Suppressor macrophage treated with lipopolysaccharide for 4 hours (primary cell): ENCODE measurements at places on chromosomes 3 and 15.

DNA sequence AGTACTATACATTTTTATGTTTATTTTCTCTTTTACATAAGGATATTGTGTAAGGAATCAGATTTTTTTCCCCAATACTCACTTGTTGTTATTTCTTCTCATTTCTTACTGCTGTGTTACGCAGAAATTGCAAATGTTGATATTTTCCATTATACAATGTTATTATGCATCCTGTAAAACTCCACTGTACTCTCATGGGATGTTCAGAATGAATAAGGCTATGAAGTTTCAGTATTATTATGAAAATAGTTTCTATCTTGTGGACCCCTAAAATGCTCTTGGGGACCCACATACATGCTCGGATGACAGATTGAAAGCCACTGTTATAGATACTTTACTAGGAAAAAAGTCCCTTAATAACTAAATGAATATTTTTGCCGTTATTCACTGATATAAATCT, 329.4 kb downstream of the EPHA3 start:
- no peak for DNase-seq

- no peak for DNase-seq
Observed at GRCh38 chr15:38010395-38010794, 76.0 kb downstream of the TMCO5A start.

- peak; percentile 43 for DNase-seq
Observed at GRCh38 chr3:143002083-143002712, 828 bp downstream of the U2SURP start.

GRCh38 chr3:99774467-99774866, 43.2 kb upstream of the CMSS1 start:
- DNase-seq, result no peak

- no peak for DNase-seq
Observed at GRCh38 chr3:189298469-189299375, 127.0 kb downstream of the TPRG1 start.

DNA sequence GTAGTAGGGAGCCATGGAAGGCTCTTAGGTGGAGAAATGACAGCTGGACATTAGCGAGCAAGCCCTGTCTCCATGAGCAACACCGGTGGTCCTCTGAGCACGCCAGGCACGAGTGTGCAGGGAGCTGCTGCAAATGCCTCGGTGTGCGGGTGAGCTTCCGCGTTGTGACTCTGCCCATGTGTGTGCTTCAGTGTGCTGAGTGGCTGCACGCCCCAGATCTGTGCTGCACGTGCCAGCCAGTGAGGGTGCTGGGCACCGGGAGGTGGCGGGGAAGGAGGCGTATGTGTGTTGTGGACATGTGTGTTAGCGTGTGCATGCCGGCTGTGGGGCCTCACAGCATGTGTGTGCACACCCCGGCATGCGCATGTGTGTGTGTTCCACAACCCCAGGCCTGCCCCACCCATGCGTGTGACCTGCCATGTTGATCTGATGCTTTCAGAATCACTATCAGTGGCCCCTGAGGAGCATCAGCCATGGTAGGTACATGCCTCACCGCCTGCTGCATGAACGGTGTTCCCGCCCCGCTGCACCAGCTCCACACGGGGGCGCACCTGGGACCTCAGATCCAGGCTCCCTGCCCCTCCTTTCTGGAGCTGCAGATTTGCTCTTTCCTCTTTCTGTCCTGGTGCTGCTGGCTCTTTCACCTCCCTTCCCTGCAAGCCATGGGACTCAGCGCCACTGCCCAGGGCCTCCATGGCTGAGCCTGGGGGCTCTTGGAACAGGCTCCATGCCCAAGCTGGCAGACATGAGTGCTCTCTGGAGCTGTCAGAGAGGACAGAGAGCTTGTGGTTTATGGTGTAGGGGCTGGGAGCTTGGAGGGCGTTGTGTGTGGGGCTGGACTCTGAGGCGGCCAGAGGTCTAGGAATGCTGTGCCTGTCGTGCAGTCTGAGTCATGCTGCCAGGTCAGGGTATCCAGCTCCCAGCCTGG, 169.4 kb downstream of the TBC1D2B start:
- DNase-seq, result peak; percentile 67

- DNase-seq, result no peak
Observed at GRCh38 chr3:37492468-37492867, 318.1 kb upstream of the LRRFIP2 start.

GRCh38 chr3:16370872-16371740, 106.1 kb downstream of the OXNAD1 start:
- peak; percentile 61 for DNase-seq

- no peak for DNase-seq
Observed at GRCh38 chr3:36677331-36678007, 86.9 kb downstream of the DCLK3 start.

GRCh38 chr3:9179826-9180763, 69.4 kb downstream of the SRGAP3 start:
- DNase-seq, result peak; percentile 58

DNA sequence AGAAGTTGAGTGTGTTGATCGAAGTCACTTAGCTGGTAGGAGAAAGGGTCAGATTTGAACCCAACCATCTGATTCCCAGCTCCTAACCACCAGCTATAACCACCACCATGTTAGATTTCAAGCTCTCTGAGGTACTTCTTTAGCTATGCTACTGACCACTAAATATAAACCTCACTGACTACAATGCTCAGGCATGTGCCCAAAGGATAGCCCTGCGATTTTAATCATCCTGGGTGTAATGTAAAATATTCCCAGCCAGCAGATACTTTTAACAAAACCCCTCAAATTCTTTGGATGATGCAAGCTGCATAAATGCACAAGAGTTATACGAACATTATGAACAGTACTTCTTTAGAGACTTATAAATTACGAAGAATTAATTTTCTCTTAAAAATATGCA, 115.2 kb upstream of the TSC22D2 start:
- DNase-seq, result no peak

DNA sequence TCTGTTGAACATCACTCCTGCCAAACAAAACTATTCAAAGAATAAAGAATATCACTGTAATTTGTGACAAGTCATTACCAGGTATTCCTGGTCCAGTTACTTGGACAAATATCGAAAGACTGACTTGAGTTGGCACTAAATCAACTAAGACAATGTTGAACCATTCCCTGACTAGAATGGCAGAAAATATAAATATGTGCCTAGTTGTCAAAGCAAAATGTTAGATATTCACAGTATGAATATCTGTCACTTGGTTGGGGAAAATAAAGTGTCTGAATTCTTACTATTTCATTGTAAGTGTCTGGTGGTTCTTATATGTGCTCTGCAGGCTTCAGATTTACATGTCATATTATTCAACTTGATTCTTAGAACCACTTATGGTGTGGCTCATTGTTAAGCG, 470.2 kb downstream of the NAALADL2 start:
- DNase-seq, result no peak

DNA sequence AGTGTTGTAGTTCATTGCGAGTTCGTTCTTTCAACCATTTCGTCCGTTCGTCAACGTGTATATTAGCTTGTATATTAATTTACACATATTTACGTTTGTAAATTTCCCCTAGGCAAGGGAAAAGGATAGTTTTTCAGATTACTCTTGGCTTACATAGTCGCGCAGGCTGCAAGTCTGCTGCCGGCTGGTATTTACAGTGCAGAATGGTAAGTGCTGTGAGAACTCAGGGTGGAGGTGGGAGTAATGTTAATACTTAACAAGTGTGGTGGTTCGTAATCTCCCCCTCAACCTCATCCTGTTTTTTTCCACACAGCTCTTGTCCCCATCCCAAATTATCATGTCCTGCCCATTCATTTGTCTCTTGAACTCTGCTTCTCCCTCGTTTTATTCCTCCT, 766 bp downstream of the FAM98B start:
- no peak for DNase-seq

- peak; percentile 61 for DNase-seq
Observed at GRCh38 chr15:67805666-67806516, 19.4 kb upstream of the SKOR1 start.

DNA sequence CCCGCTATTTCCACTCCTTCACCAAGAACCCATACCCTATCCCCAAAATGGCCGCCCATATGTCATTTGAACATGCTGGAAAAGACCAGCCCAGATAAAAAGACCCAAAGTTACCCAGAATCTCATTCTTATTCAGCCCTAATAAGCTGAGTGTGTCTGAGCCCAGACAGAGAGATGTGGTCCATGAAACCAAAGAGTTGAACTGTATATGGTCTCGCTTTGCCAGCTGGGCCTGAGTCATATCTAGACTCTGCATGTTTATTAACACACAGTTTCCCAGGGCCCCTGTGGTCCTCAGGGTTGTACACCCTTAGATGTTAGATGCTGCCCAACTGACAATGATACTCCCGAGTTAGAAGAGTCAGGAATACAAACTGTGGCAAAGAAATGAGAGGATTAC, 201.9 kb upstream of the STRIT1 start:
- no peak for DNase-seq

DNA sequence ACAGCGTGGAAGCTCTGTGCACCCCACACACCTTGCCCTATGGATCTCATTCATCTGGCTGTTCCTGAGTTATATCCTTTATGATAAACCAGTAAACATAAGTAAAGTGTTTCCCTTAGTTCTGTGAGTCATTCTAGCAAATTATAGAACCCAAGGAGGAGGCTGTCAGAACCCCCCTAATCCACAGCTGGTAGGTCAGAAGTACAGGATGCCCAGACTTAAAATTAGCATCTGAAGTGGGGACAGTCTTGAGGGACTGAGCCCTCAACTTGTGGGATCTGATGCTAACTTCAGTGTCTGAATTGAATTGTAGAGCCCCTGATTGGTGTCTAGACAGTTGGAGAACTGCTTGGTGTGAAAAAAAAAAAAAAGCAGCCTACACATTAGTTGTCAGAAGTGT, 75.1 kb downstream of the B3GNT5 start:
- DNase-seq, result no peak

DNA sequence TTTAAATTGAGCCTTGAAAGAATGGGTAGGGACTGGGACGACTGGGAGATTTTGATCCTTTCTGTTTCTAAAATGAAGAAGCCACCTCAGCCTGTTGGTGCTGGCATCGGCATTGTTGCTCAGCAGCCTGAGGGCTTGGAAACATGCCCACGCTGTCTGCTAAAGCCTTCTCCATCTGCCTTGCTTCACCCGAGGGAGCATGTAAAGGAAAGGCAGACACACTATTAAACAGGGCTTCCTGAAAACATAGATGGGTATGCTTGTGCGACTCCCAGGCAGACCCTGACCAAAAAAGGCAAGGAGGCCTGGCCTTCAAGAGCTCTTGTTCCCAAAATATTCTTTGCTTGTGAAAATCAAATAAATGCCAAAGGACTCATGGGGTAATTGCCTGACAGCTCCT, 84.2 kb upstream of the SLC4A7 start:
- DNase-seq, result no peak

DNA sequence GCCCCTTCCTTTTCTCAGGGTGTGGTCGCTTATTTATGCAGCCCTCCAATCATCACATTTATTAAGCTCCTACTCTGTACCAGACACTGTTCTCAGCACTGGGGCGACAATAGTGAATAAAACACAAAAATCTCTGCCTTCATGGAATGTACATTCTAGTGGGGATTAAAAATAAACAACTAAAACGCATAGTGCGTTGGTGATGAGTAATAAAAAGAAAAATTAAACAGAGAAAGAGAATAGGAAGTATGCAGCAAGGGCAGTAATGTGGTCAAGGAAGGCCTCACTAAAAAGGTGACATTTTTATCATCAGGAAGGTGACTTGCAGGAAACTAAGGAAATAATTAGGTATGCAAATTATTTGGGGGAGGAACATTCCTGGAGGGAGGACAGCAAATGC, 5.1 kb downstream of the SLC51B start:
- DNase-seq, result no peak

GRCh38 chr3:141920701-141921100, 44.3 kb downstream of the ATP1B3 start:
- no peak for DNase-seq

DNA sequence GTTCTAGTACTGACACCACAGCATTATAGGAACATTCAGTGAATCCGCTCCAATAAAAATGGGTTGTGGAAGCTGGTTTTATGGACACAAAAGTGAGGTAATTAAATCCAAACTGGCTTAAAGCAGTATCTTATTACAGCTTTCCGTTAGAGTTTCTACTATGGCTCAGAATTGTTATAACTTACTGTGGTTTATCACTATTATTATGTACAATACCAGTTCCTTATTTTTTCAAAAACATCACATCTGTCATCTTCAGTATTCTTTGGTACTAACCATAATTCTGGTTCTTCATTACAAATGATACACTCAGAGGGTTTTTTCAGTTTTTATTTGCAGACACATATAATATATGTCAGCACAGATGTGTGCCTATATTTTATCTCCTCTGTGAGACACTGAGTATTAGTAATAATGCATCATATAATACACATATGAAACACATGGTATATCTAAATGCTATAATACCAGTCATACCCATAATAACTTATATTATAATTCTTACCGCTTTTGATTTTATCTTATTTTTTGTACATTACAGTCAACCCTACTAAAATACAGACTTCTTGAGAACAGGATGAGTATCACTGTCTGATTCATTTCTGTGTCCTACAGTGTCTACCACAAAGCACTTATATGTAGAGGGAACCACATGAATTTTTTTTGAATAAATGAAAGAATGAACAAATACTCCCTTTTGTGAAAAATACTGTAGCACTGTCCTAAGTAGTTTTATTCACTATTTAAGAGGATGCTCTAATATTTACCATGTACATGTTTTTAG, 39.0 kb downstream of the CMSS1 start:
- DNase-seq, result no peak

DNA sequence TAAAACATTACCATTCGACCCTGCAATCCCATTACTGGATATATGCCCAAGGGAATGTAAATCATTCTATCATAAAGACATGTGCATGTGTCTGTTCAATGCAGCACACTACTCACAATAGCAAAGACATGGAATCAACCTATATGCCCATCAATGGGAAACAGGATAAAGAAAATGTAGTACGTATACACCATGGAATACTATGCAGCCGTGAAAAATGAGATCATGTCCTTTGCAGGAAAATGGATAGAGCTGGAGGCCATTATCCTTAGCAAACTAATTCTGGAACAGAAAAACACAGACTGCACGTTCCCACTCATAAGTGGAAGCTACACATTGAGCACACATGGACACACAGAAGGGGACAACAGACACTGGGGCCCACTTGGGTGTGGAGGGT, 20.4 kb upstream of the PYDC2 start:
- no peak for DNase-seq

DNA sequence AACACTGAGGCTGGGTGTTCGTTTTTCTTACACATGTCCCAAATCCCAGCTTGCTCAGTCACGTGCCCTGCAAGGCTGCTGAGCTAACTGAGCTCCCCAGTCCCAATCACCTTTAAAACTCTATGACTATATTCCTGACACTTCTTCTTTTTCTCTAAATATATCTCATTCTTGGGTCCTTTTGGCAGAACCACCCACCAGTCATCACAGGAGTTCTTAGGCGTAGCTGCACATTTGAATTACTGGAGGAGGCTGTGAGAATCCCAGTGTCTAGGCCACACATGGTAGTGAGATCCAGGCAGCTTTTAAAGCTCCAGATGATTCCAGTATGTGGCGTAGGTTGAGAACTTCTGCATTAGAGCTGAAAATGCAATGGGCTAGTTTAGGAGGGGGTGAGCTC, 66.3 kb downstream of the ST8SIA2 start:
- DNase-seq, result no peak

DNA sequence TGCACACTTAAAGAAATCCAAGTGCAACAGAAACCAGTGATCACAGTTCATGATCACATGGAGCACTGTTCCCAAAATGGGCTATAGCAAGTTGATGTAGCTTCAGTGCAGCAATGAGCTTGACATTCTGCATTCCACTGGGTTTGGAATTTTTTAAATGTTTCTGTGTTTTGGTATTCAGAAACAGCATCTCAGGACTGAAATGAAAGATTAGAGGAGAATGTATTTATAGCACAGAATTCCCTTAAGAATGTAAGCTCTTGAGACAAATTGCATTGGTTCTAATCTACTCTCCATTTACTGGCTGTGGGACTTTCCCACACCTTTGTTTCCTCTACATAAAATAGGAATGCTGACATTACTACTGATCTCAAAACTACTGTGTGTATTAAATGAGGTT, 162.7 kb downstream of the FGF12 start:
- DNase-seq, result no peak
